ENCODE measurements at places on chromosomes 1 and 21.

GRCh38 chr1:31617916-31618746 lies 642 bp downstream of the HCRTR1 start:
- no peak for DNase-seq

DNA sequence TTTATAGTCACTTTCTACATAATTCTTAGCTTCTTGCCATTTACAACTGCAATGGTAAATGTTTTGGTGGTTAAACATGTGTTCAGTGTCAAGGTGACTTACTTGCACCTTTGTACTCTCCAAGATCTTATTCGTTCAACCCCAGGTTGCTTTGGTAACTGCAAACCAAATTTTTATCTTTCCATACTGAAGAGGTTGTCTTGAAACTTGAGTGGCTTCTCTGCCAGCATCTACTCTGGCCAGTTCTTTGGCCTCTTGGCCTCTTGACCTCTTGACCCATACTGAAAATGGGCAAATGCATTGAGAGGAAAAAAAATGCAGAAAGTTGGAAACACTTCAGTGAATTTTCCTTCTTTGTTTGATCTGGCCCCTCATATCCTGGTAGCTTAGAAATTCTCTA lies 88.0 kb upstream of the LRRC7 start:
- DNase-seq = no peak

DNA sequence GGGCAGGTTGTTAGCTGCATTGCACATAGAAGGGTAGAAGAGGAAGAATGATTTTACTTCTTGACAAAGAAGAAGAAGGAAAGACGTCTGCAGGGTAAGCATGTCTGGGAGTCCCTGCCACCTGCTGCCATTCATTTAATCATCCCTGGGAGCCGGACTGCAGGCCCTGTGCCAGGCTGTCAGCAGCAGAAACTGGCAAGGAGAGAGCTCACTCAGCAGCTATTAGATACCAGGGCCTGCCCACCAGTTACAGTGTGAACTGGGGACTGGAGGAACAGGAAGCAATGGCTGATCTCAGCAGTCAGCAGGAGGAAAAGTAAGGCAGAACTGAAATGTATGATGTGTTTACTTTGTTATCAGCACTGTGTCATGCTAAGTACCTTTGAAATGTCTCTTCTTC lies 75.7 kb upstream of the C1orf87 start:
- no peak for DNase-seq

- no peak for DNase-seq
Measured at GRCh38 chr1:230215031-230215430, 148.0 kb downstream of the GALNT2 start.
